ENCODE measurements at places on chromosomes 2 and 18. TPM values are rescaled to one million over a fixed set of nuclear protein-coding genes. Genes with fewer than 3 reads are reported as not detected.
A peak's percentile ranks its signal among the peaks of the same experiment; 100 is the strongest.

GRCh38 chr2:181183878-181184542 lies 203.6 kb downstream of the UBE2E3 start:
- no peaks in the 10 kb centered on the region for H3K36me3 ChIP-seq
- no peaks in the 10 kb centered on the region for H3K4me1 ChIP-seq
- DNase-seq = no peak
- no peaks in the 10 kb centered on the region for H3K27me3 ChIP-seq
- no peak overlapping the region for H3K4me3 ChIP-seq

DNA sequence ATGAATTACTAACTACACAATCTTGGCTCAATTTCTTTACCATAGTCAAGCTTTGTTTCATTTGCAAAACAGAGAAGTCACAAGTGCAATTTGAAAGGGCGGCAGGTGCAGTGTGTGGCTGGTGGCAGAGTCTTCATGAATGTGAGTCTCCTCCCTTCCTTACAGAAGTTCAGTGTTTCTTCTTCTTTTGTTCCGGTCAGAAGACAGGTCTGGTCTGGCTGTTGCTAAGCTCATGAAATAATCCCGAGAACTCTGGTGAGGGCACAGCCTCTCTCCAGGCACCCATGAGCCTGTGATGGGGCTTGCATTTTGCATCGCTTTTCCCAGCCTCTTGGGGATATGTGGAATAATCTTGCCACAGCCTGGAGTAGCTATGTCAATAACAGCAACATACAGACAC lies 824.8 kb upstream of the SALL3 start:
- H3K27ac ChIP-seq = no peak overlapping the region
- H3K4me3 ChIP-seq = no peak overlapping the region
- no peaks in the 10 kb centered on the region for H3K36me3 ChIP-seq
- H3K4me1 ChIP-seq = no peaks in the 10 kb centered on the region

- H3K4me1 ChIP-seq = peaks cover 8% of the 10 kb centered on the region
- H3K27ac ChIP-seq = peak overlapping the region; percentile 97
- DNase-seq = no peak
- H3K4me3 ChIP-seq = peak overlapping the region; percentile 89
- no peaks in the 10 kb centered on the region for H3K27me3 ChIP-seq
- H3K36me3 ChIP-seq = no peaks in the 10 kb centered on the region
Observed at GRCh38 chr2:86562485-86562921, 740 bp downstream of the CHMP3 start.

DNA sequence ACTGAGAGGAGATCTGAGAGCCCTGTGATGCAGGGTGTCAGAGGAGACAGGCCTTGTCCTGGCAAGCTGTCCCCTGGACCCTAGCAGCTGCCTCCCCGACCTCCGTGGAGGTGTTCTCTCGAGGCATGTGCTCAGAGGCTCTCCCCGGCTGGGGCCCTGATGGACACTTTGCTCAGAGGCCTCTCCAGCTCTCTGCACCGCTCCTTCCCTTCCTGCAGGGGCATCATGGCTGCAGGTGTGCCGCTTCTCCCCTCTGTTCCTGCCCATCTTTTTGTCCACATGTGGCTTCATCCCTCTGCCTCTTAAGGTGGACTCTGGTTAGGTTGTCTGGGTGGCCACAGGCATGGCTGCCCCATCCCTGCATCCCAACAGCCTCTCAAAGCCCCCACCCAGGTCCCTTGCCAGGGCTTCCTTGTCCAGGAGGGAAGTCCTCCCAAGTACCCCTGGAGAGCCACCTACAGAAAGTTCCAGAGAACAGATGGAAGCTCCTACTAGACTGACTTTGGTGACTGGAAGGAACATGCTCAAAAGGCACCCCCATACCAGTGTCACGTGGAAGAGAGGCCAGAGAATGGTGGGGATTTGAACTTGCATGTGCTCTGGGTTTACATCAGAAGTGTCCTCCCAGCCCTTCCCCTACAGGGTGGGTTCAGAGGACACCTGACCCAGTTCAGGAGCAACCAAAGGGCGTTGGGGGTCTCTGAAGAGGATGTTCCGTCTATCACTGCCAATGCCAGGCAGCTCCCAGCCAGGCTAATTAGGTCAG lies 120.4 kb downstream of the KLHL29 start:
- H3K36me3 ChIP-seq = no peaks in the 10 kb centered on the region
- no peak for DNase-seq
- H3K27ac ChIP-seq = no peak overlapping the region
- peaks cover 4% of the 10 kb centered on the region for H3K4me1 ChIP-seq

DNA sequence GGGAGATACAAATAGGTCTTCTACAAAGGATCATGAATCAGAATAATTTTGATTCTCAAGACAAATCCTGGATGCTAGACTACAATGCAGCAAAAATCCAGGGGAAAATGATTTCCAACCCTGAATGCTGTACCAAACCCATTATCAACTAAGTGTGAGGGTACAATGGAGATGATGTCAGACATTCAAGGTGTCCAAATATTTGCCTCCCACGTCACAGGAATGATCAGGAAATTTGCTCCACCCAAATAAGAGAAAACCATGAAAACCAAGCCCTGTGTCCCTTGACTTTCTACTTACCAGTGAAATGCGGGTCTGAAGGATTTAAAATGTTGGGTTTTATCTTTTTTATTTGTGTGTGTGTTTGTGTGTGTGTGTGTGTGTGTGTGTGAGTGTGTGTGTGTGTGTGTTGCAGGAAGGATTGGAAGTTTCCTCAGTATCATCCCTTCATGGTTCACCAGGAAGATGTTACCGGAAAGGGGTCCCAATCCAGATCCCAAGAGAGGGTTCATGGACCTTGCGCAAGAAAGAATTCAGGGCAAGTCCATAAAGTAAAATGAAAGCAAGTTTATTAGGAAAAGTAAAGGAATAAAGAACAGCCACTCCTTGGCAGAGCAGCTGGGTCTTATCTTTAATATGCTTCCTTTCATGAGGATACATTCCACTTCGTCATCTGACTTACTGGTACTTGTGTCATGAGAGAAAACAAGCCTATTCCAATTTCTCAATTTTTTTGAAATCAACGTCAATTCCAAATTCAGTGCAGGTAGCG lies 61.1 kb upstream of the ID2 start:
- peaks cover 2% of the 10 kb centered on the region for H3K4me1 ChIP-seq
- H3K27ac ChIP-seq = peak overlapping the region; percentile 52
- no peaks in the 10 kb centered on the region for H3K27me3 ChIP-seq
- DNase-seq = no peak
- no peaks in the 10 kb centered on the region for H3K36me3 ChIP-seq
- H3K4me3 ChIP-seq = no peak overlapping the region

GRCh38 chr2:21072477-21073242 lies 28.8 kb upstream of the APOB start:
- H3K27ac ChIP-seq = no peak overlapping the region
- H3K27me3 ChIP-seq = no peaks in the 10 kb centered on the region
- H3K4me1 ChIP-seq = no peaks in the 10 kb centered on the region
- no peaks in the 10 kb centered on the region for H3K36me3 ChIP-seq
- DNase-seq = no peak
- no peak overlapping the region for H3K4me3 ChIP-seq

- H3K27me3 ChIP-seq = no peaks in the 10 kb centered on the region
- no peak for DNase-seq
- no peak overlapping the region for H3K27ac ChIP-seq
- H3K4me1 ChIP-seq = no peaks in the 10 kb centered on the region
- no peaks in the 10 kb centered on the region for H3K36me3 ChIP-seq
Observed at GRCh38 chr2:21489080-21489479, 365.3 kb downstream of the TDRD15 start.

- H3K4me3 ChIP-seq = no peak overlapping the region
- H3K36me3 ChIP-seq = no peaks in the 10 kb centered on the region
Observed at GRCh38 chr2:61677942-61678341, 139.8 kb upstream of the XPO1 start.

GRCh38 chr2:224520064-224520463 lies 65.1 kb downstream of the CUL3 start:
- H3K36me3 ChIP-seq = no peaks in the 10 kb centered on the region
- H3K27ac ChIP-seq = no peak overlapping the region
- H3K4me1 ChIP-seq = peaks cover 12% of the 10 kb centered on the region
- H3K4me3 ChIP-seq = no peak overlapping the region

- DNase-seq = no peak
- no peaks in the 10 kb centered on the region for H3K4me1 ChIP-seq
- H3K27ac ChIP-seq = no peak overlapping the region
- H3K4me3 ChIP-seq = no peak overlapping the region
Observed at GRCh38 chr2:111663471-111664274, 220.3 kb downstream of the ANAPC1 start.

- no peaks in the 10 kb centered on the region for H3K36me3 ChIP-seq
- no peak for DNase-seq
- H3K4me3 ChIP-seq = no peak overlapping the region
- no peak overlapping the region for H3K27ac ChIP-seq
Observed at GRCh38 chr18:6797171-6797570, 67.7 kb downstream of the ARHGAP28 start.

GRCh38 chr18:58847383-58848071 lies 17.1 kb upstream of the ZNF532 start:
- no peak overlapping the region for H3K4me3 ChIP-seq
- no peak overlapping the region for H3K27ac ChIP-seq
- H3K4me1 ChIP-seq = peaks cover 2% of the 10 kb centered on the region
- DNase-seq = peak; percentile 66

GRCh38 chr18:13003466-13003896 lies 12.3 kb downstream of the CEP192 start:
- DNase-seq = no peak
- peaks cover 3% of the 10 kb centered on the region for H3K4me1 ChIP-seq
- H3K36me3 ChIP-seq = no peaks in the 10 kb centered on the region
- H3K27ac ChIP-seq = no peak overlapping the region

- H3K36me3 ChIP-seq = no peaks in the 10 kb centered on the region
- no peak overlapping the region for H3K27ac ChIP-seq
- no peak overlapping the region for H3K4me3 ChIP-seq
- H3K4me1 ChIP-seq = no peaks in the 10 kb centered on the region
Observed at GRCh38 chr2:46042207-46042637, 255.0 kb upstream of the EPAS1 start.

DNA sequence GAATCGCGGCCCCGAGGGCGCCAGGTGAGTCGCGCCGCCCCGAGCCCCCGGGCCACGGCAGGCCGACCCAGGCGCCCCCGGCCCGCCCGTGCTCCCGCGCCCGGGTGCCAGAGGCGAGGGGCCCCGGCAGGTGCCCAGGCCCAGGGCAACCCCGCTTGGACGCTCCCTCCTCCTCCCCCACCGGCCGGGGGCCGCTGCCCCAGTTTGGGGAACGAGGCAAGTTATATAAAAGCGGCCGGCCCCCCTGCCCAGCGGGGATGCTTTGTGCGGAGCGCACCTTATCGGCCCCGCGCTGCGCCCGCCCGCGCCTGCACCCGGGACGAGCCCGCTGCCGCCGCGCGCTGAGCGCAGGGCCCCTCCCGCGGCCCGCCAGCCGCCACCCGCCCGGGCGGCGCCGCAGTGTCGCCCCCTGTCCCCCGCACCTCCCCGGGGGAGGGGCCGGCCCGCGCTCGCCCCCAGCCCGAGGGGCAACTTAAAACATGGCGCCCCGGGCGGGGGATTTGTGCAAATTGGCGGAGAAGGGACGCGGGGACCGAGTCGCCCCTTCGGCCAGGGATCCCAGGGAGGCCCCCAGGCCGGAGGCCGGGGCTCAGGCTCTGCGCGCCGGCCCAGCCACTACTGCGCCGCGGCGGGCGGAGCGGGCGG lies 639 bp downstream of the EPB41L3 start:
- no peaks in the 10 kb centered on the region for H3K36me3 ChIP-seq
- DNase-seq = peak; percentile 20
- no peaks in the 10 kb centered on the region for H3K27me3 ChIP-seq
- H3K4me1 ChIP-seq = peaks cover 3% of the 10 kb centered on the region
- H3K27ac ChIP-seq = no peak overlapping the region
- peak overlapping the region; percentile 61 for H3K4me3 ChIP-seq

DNA sequence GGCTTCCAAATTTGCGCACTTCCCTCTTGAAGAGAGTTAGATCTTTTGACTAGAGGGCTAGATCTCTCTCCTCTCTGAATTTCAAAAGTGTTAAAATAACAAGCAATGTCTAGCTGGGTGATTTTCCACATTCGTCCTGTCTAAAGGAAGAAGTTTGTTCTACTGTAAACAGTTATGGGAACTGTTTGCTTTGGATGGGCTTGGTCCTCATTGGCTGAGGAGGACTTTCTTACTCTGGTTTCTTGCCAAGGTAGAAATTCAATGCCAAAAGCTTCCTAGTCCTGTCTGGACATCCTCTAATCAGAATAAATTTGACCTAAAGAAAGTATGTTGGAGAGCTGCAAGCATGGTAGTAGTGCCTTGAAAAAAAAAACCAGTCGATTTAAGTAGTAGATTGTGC lies 47.4 kb upstream of the RAPH1 start:
- DNase-seq = no peak
- H3K27ac ChIP-seq = no peak overlapping the region
- H3K36me3 ChIP-seq = no peaks in the 10 kb centered on the region
- H3K27me3 ChIP-seq = no peaks in the 10 kb centered on the region

- H3K27ac ChIP-seq = no peak overlapping the region
- no peaks in the 10 kb centered on the region for H3K27me3 ChIP-seq
- H3K4me3 ChIP-seq = no peak overlapping the region
- H3K4me1 ChIP-seq = no peaks in the 10 kb centered on the region
- H3K36me3 ChIP-seq = no peaks in the 10 kb centered on the region
Observed at GRCh38 chr2:205089958-205090357, 544.7 kb downstream of the PARD3B start.

DNA sequence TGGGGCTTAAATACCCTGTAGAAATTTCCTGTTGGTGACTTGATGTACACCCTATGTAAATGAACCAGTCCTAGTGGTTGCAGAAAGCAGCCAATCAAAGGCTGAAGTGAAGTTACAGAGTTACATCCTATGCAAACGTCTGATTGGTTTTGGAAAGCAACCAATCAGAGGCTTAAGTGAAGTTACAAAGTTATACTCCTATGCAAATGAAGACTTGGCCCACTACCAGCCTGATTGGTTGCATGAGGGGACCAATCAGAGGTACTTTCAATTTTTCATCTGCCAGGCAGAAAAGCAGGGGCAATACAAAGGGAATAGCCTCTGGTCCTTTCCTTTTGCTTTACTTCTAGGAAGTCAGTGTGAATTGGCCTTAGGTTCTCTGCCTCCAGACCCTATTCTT lies 13.6 kb upstream of the ZNF397 start:
- DNase-seq = no peak
- no peaks in the 10 kb centered on the region for H3K36me3 ChIP-seq
- H3K4me3 ChIP-seq = no peak overlapping the region
- H3K27me3 ChIP-seq = no peaks in the 10 kb centered on the region
- no peaks in the 10 kb centered on the region for H3K4me1 ChIP-seq
- no peak overlapping the region for H3K27ac ChIP-seq

DNA sequence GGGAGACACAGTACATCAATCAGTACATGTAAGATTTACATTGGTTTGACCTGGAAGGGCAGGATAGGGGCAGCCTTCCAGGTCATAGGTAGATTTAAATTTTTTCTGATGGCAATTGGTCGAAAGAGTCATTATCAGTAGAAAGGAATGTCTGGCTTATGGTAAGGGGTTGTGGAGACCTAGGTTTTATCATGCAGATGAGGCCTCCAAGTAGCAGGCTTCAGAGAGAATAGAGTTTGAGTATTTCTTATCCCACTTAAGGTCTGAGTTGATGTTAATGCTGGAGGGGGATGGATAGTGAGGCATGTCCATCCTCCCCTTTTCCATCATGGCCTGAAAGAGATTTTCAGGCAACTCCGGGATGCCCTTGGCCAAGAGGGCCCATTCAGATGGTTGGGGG lies 60.7 kb downstream of the SPTBN1 start:
- peaks cover 9% of the 10 kb centered on the region for H3K4me1 ChIP-seq
- H3K27ac ChIP-seq = no peak overlapping the region
- H3K4me3 ChIP-seq = no peak overlapping the region

Gene SLC9A2
- 0.46 TPM for total RNA-seq

Gene VAMP8
- 5.9 TPM for total RNA-seq

Gene HAAO
- 8.8 TPM for total RNA-seq

Gene NDC80
- total RNA-seq = 0.36 TPM

Gene DUSP19
- 3.8 TPM for total RNA-seq

Gene POTEE
- not detected for total RNA-seq

Gene SPOPL
- total RNA-seq = 23.6 TPM

Gene PLA2R1
- 16.5 TPM for total RNA-seq

Gene CNGA3
- not detected for total RNA-seq

Gene CDKL4
- 1.00 TPM for total RNA-seq

Gene SERPINB2
- 11.4 TPM for total RNA-seq

Data from ovary (tissue), 10 donors.